ENCODE measurements at places on chromosomes 5 and 9. TPM values are rescaled to one million over a fixed set of nuclear protein-coding genes. Genes with fewer than 3 reads are reported as not detected.

PCDHA4 gene
- 15.7 TPM for total RNA-seq

LRRC26 gene
- total RNA-seq: 0.49 TPM

MFAP3 gene
- total RNA-seq: 134 TPM

PRR16 gene
- 1.2 TPM for total RNA-seq

SOHLH1 gene
- not detected for total RNA-seq

PDCD1LG2 gene
- 0.25 TPM for total RNA-seq

IFNA13 gene
- not detected for total RNA-seq

FAT2 gene
- total RNA-seq: 1.7 TPM

SLC6A3 gene
- total RNA-seq: not detected

CMYA5 gene
- 0.74 TPM for total RNA-seq

PTPRD gene
- 205 TPM for total RNA-seq

RNF208 gene
- total RNA-seq: 1.7 TPM

LCN2 gene
- total RNA-seq: 0.25 TPM

TRIM7 gene
- 1.7 TPM for total RNA-seq

PFN3 gene
- total RNA-seq: 0.74 TPM

PITX1 gene
- total RNA-seq: 0.25 TPM

NR5A1 gene
- total RNA-seq: not detected

All from temporal lobe (tissue), 4 donors.